ENCODE measurements at places on chromosomes 4 and X. TPM values are rescaled to one million over a fixed set of nuclear protein-coding genes. Genes with fewer than 3 reads are reported as not detected.

Gene AREG
- total RNA-seq, result 1.3 TPM

Gene CTAG1B
- total RNA-seq, result not detected

Gene SLC10A7
- total RNA-seq, result 29.8 TPM

Gene TLR10
- total RNA-seq, result not detected

Gene ASMT
- total RNA-seq, result 0.57 TPM

Gene GAGE12D
- total RNA-seq, result not detected

Gene CCDC160
- total RNA-seq, result 0.14 TPM

Gene OCIAD1
- 117 TPM for total RNA-seq

Gene GAR1
- total RNA-seq, result 4.3 TPM

Gene DNAAF6
- not detected for total RNA-seq

All from placental pericyte (primary cell).